NCI-H1092 (cell line): ENCODE measurements at places on chromosomes 11 and 22.

DNA sequence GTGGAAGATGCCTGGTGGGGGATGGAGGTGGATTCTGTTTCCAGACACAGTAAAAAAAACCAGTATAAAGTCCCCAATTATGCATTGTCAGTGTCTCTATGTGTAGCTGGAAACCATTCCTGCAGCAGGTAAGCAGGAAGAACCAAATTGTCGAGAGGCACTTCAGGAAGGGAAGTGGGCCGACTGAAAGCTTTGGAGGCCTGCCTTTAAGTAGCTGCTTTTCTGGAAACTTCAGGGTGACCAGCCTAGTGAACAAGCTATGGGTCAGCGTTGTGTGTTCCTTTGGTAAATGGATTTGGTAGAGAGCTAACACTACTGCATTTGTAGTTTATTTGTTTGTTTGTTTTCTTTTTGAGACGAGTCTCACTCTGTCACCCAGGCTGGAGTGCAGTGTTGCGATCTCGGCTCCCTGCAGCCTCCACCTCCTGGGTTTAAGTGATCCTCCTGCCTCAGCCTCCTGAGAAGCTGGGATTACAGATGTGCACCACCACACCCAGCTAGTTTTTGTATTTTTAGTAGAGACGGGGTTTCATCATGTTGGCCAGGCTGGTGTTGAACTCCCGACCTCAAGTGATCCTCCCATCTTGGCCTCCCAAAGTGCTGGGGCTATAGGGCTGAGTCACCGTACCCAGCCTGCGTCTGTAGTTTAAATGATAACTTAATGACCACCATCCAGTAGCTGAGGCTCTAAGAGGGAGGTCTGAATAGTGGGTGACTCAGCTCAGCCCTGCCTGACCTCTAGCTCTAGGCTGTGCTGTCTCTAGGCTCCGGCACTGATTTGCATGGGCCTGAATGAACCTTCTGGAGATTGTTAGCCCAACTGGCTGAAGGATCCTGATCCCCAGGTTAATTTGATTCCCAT, 12.8 kb downstream of the PTPRJ start:
- DNase-seq = no peak

DNA sequence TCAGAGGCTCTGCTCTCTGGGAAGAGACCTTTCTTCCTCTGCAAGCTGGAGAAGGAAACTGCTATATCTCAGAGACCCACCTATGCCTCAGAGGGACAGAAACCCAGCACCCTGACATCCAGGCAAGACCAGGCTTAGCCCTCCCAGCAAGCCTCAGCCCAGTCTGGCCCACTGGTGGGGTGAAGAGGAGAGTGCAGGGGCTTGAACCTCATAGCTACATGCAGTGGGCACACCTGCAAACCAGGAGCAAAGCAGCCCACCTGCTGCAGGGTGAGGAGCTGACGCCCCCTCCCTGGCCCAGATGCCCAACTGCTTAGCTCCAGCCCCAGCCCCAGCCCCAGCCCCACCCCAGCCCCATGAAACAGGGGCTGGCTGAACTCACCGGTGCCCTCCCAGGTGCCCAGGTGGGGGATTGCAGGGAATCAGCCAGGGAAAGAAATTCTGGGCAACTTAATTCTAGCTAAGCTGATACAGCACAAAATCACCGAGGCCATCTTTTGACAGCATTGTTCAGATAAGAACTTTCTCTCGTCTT, 246.8 kb downstream of the BUD13 start:
- DNase-seq = no peak

- no peak for DNase-seq
These were observed 20.1 kb upstream of the MRGPRX2 start for GRCh38 chr11:19080579-19080993.

GRCh38 chr11:73375830-73376159, 404 bp upstream of the RELT start:
- no peak for DNase-seq
